ENCODE measurements at places on chromosomes 3 and 15.

- DNase-seq: no peak
Measured at GRCh38 chr3:67601385-67601784, 53.0 kb downstream of the SUCLG2 start.

DNA sequence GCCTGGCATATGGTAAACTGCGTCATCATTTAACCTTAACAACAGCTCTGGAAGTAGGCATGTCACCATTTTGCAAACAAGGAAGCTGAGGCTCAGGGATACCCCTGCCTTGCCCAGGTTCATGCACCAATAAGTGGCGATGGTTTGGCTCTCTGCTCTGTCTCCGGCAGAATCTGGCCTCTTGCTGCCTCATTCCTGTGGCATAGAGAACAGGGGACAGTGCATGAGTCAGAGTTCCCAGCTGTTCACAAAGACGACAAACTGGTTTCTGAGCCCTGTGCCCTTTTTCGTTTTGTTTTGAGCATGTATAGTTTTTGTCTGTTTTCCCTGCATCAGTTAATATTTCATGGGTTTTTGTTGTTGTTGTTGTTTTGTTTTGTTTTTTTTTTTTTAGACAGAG lies 236.8 kb downstream of the OPA1 start:
- no peak for DNase-seq

DNA sequence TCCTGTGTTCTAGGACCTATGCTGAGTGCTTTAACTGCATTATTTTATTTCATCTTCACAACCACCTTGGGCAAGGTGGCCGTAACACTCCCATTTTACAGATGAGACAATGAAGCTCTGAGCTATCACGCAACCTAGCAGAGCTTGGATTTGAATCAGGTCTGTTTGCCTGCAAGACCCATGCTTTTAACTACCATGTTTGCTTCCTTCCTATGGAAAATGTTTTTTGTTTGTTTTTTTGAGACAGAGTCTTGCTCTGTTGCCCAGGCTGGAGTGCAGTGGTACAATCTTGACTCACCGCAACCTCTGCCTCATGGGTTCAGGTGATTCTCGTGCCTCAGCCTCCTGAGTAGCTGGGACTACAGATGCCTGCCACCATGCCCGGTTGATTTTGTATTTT lies 24.7 kb upstream of the HERC1 start:
- peak; percentile 47 for DNase-seq

GRCh38 chr3:5298453-5298852 lies 110.9 kb downstream of the EDEM1 start:
- no peak for DNase-seq

DNA sequence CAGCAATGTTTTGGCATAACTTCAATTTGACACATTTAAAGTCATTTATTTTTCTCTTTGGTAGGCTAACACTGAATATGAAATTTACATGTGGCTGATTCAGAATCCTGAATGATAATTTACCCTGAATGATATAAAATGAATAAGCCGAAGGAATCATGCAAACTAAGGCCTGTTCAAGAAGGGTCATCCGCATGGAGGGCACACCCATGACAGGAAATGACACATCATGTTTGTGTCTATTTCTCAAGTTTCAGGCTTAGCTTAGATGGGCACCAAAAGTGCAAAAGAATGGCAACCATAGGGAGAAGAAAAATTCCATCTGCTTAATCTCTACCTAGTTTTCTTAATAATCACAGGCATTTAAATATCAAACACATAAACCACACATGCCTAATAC lies 141.5 kb downstream of the DUT start:
- peak; percentile 39 for DNase-seq

- no peak for DNase-seq
Measured at GRCh38 chr3:134621854-134622253, 29.0 kb downstream of the KY start.
